CD4-positive, CD25-positive, alpha-beta regulatory T cell (primary cell): ENCODE measurements at places on chromosomes 7 and 10.

- DNase-seq = no peak
Measured at GRCh38 chr10:472241-472910, 217.1 kb downstream of the DIP2C start.

DNA sequence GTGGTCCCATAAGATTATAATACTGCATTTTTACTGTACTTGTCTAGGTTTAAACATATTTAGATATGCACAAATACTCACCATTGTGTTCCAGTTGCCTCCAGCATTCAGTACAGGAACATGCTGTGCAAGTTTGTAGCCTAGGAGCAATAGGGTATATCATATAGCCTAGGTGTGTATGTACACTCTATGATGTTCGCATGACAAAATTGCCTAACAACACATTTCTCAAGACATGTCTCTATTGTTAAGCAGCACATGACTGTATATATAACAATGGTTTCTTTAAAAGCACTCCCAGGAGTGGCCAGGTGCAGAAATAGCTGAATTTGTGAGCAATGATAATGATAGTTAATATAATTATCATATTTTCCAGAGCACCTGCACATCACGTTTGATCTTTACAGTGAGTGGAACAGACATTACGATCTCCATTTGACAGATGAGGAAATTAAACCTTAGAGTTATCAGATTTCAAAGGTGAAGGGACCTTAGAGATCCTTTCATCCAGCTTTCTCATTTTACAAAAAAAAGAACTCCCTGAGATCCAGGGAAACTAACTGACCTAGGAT is 99.2 kb upstream of the PDCD4 start:
- no peak for DNase-seq

DNA sequence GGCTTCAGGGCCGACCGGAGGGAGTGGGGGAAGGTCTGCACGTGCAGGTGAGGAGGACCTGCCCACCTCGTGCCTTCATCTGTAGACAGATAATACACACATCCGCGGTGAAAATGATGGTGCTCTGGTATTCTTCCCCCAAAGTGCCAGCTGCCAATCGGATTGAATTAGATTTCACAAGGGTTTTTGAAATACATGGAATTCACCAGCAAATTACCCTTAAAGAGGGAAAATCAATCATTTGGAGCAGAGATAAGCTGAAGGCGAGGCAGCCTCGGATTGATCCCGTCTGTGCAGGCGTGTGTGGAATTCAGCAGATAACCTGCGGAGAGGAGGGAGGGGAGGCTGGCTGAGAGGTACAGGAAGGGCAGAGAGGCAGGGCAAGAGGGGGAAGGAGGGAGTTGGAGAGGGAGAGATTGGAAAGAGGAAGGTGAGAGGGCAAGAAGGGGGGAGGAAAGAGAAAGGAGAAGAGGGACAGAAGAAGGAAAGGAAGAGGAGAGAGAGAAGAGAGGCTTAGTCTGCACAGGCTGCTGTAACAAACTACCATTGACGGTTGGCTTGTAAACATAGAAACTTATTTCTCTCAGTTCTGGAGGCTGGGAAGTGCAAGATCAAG is 84.2 kb downstream of the C10orf105 start:
- DNase-seq = no peak

DNA sequence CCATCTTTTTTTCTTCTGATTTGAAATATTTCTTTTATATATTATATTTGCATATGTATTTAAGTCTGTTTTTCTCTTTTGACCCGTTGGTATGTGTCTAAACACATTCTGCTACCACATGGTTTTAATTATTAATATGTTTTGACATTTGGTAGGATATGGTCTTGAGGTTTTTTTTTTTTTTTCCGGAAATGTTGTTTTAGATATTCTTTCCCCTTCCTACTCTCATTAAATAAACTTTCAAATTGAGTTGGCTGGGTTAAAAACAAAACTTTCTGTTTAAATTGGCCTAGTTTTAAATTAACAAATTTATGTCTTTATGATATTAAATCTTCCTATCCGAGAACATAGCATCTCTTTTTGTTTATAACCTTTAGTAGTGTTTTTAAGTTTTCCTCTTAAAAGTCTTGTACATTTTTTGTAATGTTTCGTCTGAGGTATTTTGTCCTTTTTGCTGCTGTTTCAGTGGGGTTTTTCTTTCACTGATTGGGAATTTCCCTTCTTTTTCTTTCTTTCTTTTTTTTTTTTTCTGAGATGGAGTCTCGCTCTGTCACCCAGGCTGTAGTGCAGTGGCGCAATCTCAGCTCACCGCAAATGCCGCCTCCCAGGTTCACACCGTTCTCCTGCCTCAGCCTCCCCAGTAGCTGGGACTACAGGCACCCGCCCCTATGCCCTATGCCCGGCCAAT is 25.4 kb downstream of the STAM start:
- DNase-seq = peak; percentile 55

- DNase-seq = no peak
Measured at GRCh38 chr10:8146650-8147049, 92.2 kb downstream of the GATA3 start.
